ENCODE measurements at places on chromosomes 4 and X. TPM values are rescaled to one million over a fixed set of nuclear protein-coding genes. Genes with fewer than 3 reads are reported as not detected.

DNA sequence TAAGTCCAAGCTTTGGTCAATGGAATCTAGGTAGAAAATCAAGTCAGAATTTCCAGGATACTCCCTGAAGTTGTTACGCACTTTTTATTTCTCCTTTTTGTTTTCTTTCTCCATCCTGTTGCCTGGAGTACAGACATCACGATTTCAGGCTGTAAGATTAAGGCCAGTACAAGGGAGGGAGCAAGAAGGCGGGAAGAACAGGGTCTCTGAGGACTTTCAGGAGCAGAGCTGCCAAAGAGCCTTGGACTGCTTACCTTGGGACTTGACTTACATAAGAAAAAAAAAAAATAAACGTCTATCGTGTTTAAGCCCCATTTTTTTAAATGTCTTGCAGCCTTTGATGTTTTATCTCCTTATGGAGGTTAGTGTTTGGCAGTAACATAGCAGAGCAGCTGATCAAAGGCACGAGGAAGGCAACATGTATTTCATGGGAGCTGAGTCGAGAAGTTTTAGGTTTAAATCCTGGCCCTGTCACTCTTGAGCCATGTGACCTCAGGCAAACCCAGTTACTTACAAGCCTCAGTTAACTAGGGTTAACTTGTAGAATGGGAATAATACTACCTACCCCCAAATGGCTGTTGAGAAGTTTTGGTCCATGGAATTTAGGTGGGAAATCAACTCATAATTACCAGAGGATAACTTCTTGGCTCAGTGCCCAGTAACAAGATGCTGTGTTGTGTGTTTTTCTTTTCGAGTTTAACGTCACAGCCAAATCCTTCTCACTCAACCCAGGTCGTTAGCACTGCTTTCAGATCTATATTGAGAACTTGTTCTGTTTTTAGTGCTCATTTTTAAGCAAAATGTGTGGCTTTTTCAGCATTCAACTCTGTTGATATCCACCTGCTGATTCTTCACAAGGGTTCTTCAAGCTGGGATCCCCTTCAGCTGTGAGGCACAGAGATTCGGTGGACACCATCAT, 106.8 kb downstream of the CLNK start:
- no peaks in the 10 kb centered on the region for H3K4me1 ChIP-seq
- H3K27me3 ChIP-seq: no peaks in the 10 kb centered on the region
- no peak overlapping the region for H3K4me3 ChIP-seq
- no peak for DNase-seq

- no peak overlapping the region for H3K27ac ChIP-seq
- no peaks in the 10 kb centered on the region for H3K4me1 ChIP-seq
- H3K27me3 ChIP-seq: no peaks in the 10 kb centered on the region
- no peak overlapping the region for H3K4me3 ChIP-seq
- H3K36me3 ChIP-seq: no peaks in the 10 kb centered on the region
Measured at GRCh38 chrX:54695816-54696487, 102.1 kb downstream of the ITIH6 start.

Gene NAT8L
- 60.5 TPM for polyA plus RNA-seq

DNA sequence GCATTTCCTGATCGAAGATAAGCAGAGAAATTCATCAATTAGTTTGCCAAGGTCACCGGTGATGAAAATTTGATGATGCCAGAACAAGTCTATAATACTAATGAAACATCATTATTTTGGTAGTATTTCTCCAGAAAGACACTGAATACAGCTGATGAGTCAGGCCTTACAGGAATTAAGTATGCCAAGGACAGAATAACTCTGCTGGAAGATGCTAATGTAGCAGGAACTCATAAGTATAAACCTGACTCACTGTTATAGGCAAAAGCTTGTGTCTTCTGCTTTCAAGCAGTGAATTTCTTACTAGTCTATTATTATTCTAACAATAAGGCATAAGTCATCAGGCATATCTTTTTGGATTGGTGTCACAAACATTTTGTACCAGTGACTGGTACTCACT, 1825.1 kb upstream of the IGFBP7 start:
- no peak overlapping the region for H3K4me3 ChIP-seq
- no peak overlapping the region for H3K27ac ChIP-seq
- H3K36me3 ChIP-seq: no peaks in the 10 kb centered on the region
- no peaks in the 10 kb centered on the region for H3K27me3 ChIP-seq
- no peak for DNase-seq
- no peaks in the 10 kb centered on the region for H3K4me1 ChIP-seq

Gene SSX1
- not detected for polyA plus RNA-seq

- no peaks in the 10 kb centered on the region for H3K4me1 ChIP-seq
- H3K27ac ChIP-seq: no peak overlapping the region
- H3K4me3 ChIP-seq: no peak overlapping the region
- DNase-seq: no peak
- peaks cover 11% of the 10 kb centered on the region for H3K36me3 ChIP-seq
- no peaks in the 10 kb centered on the region for H3K27me3 ChIP-seq
Measured at GRCh38 chr4:42562016-42562415, 94.9 kb downstream of the ATP8A1 start.

GRCh38 chrX:15336023-15336413, 695 bp upstream of the PIGA start:
- peaks cover 40% of the 10 kb centered on the region for H3K27me3 ChIP-seq
- H3K4me3 ChIP-seq: peak overlapping the region; percentile 87
- H3K27ac ChIP-seq: peak overlapping the region; percentile 29
- peak; percentile 22 for DNase-seq
- peaks cover 3% of the 10 kb centered on the region for H3K4me1 ChIP-seq

Measured in spinal cord (tissue), 10 donors.